Common myeloid progenitor, CD34-positive (primary cell): ENCODE measurements at places on chromosomes 13 and 19.

DNA sequence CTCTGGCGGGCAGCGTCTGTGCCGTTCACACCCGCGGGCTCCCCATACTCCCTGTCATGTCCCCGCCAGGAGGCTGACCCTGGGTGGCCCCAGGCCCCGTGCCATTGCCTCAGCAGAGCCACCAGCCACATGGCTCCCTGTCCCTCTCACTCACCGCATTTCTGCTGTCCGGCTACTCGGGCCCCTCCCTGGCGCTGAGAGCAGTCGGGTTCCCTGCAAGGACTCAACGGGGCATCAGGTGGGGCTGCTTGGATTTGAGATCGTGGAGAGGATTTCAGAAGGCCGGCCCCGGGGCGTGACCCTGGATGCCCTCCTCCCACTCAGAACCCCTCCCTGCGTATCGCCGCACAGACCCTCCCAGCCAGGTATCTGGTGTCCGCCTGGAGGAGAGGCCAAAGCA, 142.1 kb downstream of the KDM4B start:
- no peak for DNase-seq
- no peaks in the 10 kb centered on the region for H3K27me3 ChIP-seq
- H3K4me3 ChIP-seq, result no peak overlapping the region
- H3K27ac ChIP-seq, result no peak overlapping the region
- peaks cover 44% of the 10 kb centered on the region for H3K36me3 ChIP-seq

GRCh38 chr19:4728871-4729270, 5.2 kb upstream of the DPP9 start:
- H3K4me1 ChIP-seq, result peaks cover 6% of the 10 kb centered on the region

- no peaks in the 10 kb centered on the region for H3K36me3 ChIP-seq
- DNase-seq, result no peak
- H3K4me1 ChIP-seq, result no peaks in the 10 kb centered on the region
- H3K27me3 ChIP-seq, result peaks cover 8% of the 10 kb centered on the region
- no peak overlapping the region for H3K27ac ChIP-seq
These were observed 72.4 kb downstream of the COL4A1 start for GRCh38 chr13:110234532-110234931.

GRCh38 chr19:10112895-10113591, 1.6 kb downstream of the P2RY11 start:
- H3K4me1 ChIP-seq, result peaks cover 20% of the 10 kb centered on the region
- no peak overlapping the region for H3K4me3 ChIP-seq
- no peak overlapping the region for H3K27ac ChIP-seq
- no peaks in the 10 kb centered on the region for H3K27me3 ChIP-seq

DNA sequence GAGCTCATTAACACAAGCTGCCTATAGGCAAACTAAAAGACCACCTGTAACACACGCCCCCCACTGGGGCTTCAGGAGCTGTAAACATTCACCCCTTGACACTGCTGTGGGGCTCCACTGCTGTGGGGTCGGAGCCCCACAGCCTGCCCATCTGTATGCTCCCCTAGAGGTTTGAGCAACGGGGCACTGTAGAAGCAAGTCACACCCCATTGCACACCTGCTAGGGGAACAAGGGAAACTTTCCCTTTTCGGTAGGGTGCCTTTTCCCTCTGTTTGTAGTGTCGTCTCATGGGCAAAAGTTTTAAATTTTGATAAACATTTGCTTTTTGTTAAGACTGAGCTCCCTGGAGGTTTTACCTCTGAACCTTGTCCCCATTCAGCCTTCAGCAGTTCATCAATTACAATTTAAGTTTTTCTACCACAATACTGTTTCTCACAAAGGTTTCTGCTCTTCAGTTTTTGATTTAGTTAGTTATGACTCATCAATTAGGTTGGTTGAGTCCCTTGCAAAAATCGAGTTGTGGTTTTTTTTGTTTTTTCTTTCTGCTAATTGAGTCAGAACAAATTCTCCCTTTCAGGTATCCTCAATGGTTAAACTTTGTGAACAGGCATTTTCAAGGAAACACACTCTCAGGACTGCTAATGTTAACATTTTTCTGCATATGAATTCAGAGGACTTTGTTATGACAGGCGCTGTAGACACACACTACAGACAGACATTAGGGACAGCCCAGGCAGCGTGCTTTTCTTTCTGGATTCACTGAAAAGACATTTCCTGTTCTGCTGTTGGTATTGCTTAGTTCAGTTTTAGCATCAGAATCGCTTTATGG, 35.1 kb downstream of the ZNF433 start:
- no peak overlapping the region for H3K4me3 ChIP-seq
- H3K27me3 ChIP-seq, result no peaks in the 10 kb centered on the region
- H3K36me3 ChIP-seq, result peaks cover 45% of the 10 kb centered on the region
- no peak overlapping the region for H3K27ac ChIP-seq

DNA sequence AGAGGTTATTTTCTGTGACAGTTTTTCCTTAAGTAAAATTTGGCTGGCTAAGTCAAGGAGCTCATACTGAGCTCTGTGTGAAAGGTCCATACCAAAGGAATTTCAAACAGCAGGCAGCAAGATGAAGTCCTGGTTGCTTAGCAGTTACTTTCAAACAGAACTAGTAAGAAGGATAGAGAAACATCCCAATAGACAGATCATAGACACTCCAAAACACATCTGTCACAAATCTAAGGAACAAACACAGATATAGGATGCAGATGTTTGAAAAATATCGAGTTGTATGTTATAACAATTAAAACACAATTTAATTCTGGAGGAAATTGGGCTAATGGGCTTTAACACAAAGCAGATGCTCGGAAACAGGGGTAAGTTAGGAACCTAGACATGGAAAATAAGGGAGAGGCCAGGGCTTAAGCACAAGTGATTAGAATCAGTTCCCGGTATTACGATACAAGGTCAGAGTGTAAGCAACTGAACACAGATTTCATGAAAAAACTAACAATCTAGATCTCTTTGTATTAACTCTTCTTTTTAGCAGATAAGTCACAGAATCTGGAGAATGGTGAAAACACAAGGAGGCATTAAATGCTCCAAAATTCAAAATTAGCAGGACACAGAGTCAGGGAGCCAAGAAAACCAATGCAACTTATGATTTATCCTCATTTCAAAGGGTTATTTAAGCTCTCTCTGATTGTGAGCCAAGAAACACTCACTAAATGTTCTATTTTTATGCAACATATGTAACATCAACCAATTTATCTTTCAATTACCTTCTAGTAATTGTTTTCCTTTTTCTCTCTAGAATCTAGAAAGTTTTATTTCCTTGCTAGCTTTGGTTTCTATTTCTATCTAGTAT, 1992.9 kb upstream of the PCDH20 start:
- H3K36me3 ChIP-seq, result no peaks in the 10 kb centered on the region

- no peak for DNase-seq
- H3K4me3 ChIP-seq, result no peak overlapping the region
- no peaks in the 10 kb centered on the region for H3K4me1 ChIP-seq
- no peaks in the 10 kb centered on the region for H3K36me3 ChIP-seq
- no peaks in the 10 kb centered on the region for H3K27me3 ChIP-seq
These were observed 51.3 kb downstream of the C13orf46 start for GRCh38 chr13:113922412-113923118.

- no peaks in the 10 kb centered on the region for H3K4me1 ChIP-seq
- H3K36me3 ChIP-seq, result peaks cover 11% of the 10 kb centered on the region
- no peaks in the 10 kb centered on the region for H3K27me3 ChIP-seq
These were observed 66.8 kb downstream of the FNDC3A start for GRCh38 chr13:49042476-49042875.

- DNase-seq, result no peak
- peaks cover 4% of the 10 kb centered on the region for H3K36me3 ChIP-seq
- no peak overlapping the region for H3K4me3 ChIP-seq
- no peaks in the 10 kb centered on the region for H3K27me3 ChIP-seq
- H3K27ac ChIP-seq, result no peak overlapping the region
These were observed 46.7 kb downstream of the STK24 start for GRCh38 chr13:98530217-98530616.

DNA sequence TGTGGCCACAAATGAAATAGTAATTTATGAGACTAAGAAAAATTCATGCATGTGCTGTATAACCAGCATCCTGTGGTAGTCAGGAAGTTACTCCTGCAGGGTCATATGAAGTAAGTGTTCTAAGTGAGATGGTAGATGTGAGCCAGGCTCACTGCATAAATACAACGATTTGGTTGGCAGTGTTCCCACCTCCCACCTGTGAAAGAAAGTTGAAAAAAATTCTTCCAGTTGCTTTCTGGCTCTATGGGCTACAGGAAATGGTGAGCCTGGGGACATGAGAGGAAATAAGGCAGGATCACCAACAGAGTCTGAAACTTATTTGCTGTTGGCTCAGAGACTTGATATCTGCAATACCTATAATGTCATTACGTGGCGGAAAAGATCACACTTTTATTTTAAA, 301.7 kb upstream of the SPRY2 start:
- no peaks in the 10 kb centered on the region for H3K36me3 ChIP-seq
- H3K4me1 ChIP-seq, result peaks cover 4% of the 10 kb centered on the region
- DNase-seq, result no peak
- no peaks in the 10 kb centered on the region for H3K27me3 ChIP-seq

DNA sequence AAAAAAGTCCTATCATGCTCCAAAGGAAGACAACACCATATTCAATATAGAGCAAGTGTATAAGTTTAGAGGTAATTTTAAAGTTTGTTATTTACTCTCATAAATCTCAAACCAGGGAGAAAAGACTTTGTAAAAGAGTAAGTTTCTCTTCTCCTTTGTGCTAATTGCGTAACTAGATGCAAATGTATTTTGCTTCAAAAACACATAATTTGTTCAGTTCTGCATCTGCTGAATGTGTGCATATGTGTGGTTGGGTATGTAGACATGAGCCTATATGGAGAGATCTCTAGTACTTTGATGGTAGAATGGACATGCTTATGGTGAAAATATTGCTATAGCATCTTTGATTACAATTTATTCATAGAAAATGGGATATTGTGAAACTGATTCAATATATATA, 17.8 kb upstream of the MIR17HG start:
- H3K27me3 ChIP-seq, result no peaks in the 10 kb centered on the region
- DNase-seq, result no peak
- no peak overlapping the region for H3K27ac ChIP-seq
- H3K4me1 ChIP-seq, result no peaks in the 10 kb centered on the region

GRCh38 chr13:103640606-103641005, 574.4 kb upstream of the SLC10A2 start:
- DNase-seq, result no peak
- H3K27me3 ChIP-seq, result no peaks in the 10 kb centered on the region
- no peaks in the 10 kb centered on the region for H3K4me1 ChIP-seq
- H3K27ac ChIP-seq, result no peak overlapping the region

DNA sequence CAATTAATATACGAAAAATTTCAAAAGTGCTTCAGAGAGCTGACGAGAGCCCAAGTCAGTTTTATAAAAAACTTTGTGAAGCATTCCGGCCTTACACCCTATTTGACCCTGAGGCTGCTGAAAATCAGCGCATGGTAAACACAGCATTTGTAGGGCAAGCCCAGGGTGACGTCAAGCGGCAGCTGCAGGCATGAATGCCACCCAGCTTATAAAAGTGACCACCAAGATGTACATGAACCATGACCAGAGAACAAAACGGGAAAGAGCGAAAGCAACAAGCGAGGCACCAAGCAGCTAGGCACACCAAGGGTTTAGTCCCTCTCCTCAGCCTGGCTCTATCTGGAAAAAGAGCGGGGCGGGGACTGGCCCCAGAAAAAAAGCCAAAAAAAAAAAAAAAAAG, 6.0 kb downstream of the SIGLEC11 start:
- H3K36me3 ChIP-seq, result no peaks in the 10 kb centered on the region
- H3K27me3 ChIP-seq, result no peaks in the 10 kb centered on the region
- H3K4me1 ChIP-seq, result peaks cover 6% of the 10 kb centered on the region

- no peak for DNase-seq
- no peaks in the 10 kb centered on the region for H3K4me1 ChIP-seq
- peaks cover 16% of the 10 kb centered on the region for H3K36me3 ChIP-seq
These were observed 13.4 kb upstream of the EEF1AKMT1 start for GRCh38 chr13:20787180-20787579.

DNA sequence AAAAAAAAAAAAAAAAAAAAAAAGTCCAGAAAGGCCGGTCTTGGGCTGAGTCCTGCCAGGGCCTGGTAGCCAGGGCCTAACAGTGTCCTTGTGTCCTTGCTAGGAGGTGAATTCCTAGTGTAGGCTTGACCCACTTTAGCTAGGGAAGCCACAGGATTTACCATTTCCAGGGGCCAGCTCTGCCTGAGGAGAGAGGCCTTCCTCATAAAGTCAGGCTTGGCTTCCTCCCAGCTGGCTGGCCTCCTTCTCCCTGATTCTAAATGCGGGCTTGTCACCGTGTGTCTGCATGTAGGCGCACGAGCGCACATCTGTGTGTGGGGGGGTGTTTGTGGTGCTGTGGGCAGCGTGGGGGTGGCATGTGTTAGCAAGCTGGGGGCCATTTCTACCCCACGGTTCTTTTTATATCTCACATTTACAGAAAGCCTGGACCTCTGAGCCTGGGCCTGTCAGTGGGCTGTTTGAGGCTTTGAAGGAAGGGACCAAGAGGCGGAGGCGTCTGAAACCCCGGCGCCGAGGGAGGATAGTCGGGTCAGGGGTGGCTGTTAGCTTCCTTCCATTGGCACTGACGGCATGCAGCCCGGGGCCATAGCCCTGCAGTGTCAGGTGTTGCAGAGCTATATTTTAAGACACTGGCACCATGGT, 31.7 kb downstream of the IER2 start:
- no peaks in the 10 kb centered on the region for H3K27me3 ChIP-seq
- peaks cover 20% of the 10 kb centered on the region for H3K4me1 ChIP-seq
- H3K36me3 ChIP-seq, result no peaks in the 10 kb centered on the region
- peak overlapping the region; percentile 43 for H3K27ac ChIP-seq

DNA sequence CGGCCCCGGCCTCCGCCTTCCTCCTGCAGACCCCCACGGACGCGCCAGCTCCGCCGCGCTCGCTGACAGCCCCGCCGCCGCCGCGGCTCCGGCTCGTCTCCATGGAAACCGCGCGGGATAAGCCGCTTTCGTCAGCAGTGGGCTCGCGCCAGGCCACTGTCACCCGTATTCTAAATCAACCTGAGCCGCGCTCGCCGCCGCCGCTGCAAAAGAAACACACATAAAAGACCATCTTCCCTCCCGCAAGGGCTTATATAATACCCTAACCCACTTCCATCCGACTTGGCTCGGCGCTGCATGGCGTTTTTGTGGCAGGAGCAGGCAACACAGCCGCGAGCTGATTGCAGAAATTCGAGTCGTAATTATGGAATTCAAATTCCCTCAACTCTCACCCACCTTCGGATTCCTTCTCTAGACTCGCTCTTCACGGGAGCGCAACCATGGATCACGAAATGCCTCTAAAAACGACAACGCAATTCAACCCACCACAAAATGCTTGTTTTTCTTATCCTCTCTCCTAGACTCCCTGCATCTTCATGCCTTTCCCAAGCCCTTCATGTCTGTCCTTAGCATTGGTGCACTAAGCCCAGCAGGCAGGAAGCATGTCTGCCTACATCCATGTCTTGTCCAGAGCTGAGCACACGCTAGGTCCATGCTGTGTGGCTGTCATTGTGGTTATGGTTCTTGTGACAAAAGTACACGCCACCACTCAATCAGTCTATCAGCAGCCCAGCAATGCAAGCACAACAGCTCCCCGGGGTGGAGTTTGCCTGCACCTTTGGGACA, at the start of gene AMER2:
Gene AMER2, minus strand, starts transcription at position 772 of the 786 bp plus-strand sequence. Its CDS starts 669 bp downstream, at position 103.
- H3K4me1 ChIP-seq, result no peaks in the 10 kb centered on the region
- peak; percentile 72 for DNase-seq
- peaks cover 88% of the 10 kb centered on the region for H3K27me3 ChIP-seq

- H3K27me3 ChIP-seq, result no peaks in the 10 kb centered on the region
- no peaks in the 10 kb centered on the region for H3K4me1 ChIP-seq
- peak overlapping the region; percentile 29 for H3K27ac ChIP-seq
- no peak for DNase-seq
These were observed 50.3 kb upstream of the ANKRD10 start for GRCh38 chr13:110965038-110965754.

GRCh38 chr13:113953561-113953960, 20.3 kb downstream of the C13orf46 start:
- DNase-seq, result no peak
- H3K36me3 ChIP-seq, result no peaks in the 10 kb centered on the region
- H3K27ac ChIP-seq, result no peak overlapping the region
- H3K4me1 ChIP-seq, result no peaks in the 10 kb centered on the region
- no peaks in the 10 kb centered on the region for H3K27me3 ChIP-seq

GRCh38 chr13:72653506-72653905, 73.9 kb downstream of the MZT1 start:
- H3K27ac ChIP-seq, result no peak overlapping the region
- H3K27me3 ChIP-seq, result no peaks in the 10 kb centered on the region
- H3K4me3 ChIP-seq, result no peak overlapping the region
